ENCODE measurements at places on chromosomes 12 and 14.

DNA sequence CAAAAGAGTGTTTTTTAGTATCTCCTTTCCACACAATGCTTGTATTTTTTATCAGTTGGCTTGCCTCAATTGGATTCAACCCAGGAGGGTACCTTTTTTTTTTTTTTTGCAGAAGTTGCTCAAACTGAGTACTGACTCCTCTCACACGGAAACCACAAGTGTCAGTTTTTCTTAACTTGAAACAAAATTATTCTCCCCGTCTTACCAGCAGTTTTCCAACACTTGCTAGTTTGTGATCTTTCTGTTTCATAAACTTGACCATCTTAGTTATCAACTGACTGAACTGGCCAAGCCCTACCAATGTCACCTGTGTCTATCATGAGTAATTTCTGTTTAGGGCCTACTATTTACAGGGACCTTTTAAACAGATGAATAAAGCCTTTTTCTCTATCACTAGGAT lies 34.1 kb upstream of the ITPR2 start:
- H3K36me3 ChIP-seq = no peaks in the 10 kb centered on the region
- DNase-seq = no peak
- peaks cover 14% of the 10 kb centered on the region for H3K27me3 ChIP-seq

DNA sequence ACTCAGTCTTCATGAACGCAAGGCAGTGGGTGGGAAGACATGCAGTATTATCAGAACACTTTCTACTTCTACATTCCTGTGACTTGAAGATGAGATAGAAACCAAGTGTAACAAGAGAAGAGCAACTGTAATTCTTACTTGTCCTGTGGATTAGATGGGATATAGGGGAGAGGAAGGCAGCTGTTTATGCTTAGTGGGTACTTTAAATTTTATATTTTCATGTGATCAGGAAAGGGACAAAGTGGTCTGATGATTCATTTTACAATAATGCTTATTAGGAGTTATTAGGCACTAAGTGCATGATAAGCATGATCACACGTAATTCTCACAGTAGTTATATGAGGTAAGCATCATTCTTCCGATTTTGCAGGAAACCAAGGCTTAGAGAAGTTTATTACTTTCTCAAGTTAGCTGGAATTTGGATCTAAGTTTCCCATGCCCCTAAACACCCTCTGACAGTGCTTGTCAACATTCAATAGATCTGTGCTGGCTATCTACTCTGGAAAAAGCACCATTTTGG lies 52.7 kb downstream of the PTGER2 start:
- H3K27ac ChIP-seq = no peak overlapping the region
- H3K36me3 ChIP-seq = no peaks in the 10 kb centered on the region
- H3K27me3 ChIP-seq = no peaks in the 10 kb centered on the region

GRCh38 chr12:46751173-46751572 lies 74.6 kb downstream of the SLC38A4 start:
- H3K36me3 ChIP-seq = no peaks in the 10 kb centered on the region
- H3K27ac ChIP-seq = no peak overlapping the region
- DNase-seq = no peak
- H3K4me1 ChIP-seq = no peaks in the 10 kb centered on the region
- no peaks in the 10 kb centered on the region for H3K27me3 ChIP-seq

DNA sequence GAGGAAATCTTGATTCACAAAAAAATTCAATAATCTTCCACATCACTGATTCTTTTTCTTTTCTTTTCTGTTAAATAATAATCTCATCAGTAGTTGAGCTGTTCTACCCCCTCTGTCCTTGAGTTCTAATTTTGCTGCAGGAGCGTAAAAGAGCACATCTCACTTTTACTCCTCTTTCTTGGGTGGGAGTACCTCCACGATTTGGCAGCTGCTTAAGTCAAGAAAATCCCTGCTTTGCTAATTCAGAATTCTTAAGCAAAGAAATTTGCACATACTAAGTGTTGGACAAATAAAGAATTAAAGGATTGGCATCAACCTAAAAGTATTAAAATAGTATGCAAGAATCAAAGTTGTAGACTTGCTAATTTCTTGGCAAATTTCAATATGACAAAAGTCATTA lies 128.8 kb downstream of the PRKD1 start:
- no peaks in the 10 kb centered on the region for H3K36me3 ChIP-seq
- no peak overlapping the region for H3K4me3 ChIP-seq
- H3K4me1 ChIP-seq = no peaks in the 10 kb centered on the region
- no peak for DNase-seq

DNA sequence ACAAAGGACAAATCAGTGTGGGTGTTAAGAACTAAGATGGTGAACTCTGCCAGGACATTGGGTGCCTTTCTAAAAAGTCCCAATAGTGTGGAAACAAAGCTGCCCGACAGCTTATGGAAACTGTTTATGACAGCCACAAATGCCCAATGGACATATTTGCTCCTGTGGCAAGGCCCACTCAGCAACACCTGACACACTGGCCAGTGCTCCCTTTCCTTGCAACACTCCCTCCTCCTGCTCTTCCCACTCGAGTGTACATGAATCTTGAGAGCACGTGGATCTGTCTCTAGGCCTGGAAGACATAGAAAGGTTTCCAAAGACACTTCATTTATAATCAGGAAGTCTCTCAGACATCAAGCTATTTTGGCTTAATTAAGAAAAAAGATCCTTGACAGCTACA lies 14.2 kb upstream of the LRIG3 start:
- no peaks in the 10 kb centered on the region for H3K4me1 ChIP-seq
- DNase-seq = no peak
- no peak overlapping the region for H3K4me3 ChIP-seq

DNA sequence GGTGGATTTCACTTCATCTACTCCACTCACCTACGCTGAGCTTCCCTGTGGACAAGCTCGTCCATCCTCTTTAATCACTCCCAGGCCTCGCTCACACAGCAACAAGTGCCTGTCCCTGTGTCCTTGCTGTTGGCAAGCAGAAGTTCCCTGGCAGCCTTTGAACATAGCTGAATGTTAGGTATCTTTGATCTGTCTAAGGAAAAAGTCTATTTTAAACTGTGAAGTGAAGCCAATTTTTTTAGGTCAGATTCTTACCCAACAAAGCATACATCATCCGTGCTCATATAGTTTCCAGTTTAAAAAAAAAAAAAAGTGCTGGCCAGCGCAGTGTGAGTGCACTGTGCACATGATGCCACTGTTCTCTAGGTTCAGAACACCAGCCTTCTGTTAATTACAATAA lies 36.3 kb downstream of the PPP2R5C start:
- no peaks in the 10 kb centered on the region for H3K27me3 ChIP-seq
- DNase-seq = no peak
- no peak overlapping the region for H3K27ac ChIP-seq
- H3K4me1 ChIP-seq = no peaks in the 10 kb centered on the region

DNA sequence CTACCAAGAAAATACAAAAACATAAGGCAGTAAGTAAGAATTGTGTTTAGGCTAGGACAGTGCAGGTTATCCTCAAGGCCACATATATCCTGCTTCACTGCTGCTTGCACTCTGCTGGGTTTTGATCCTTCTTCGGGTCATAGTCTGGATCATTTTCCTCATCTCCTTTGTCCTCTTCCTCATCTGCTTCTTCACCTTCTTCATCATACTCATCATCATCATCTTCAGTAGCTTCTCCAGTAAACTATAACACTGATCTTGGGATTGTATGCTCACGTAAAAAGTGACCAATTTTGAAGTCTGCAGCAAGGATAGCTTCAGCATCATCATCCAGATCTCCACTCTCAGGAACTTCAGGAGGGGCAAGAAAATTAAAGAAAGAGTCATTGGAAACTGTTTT lies 29.4 kb downstream of the YARS2 start:
- no peaks in the 10 kb centered on the region for H3K4me1 ChIP-seq
- H3K36me3 ChIP-seq = peaks cover 89% of the 10 kb centered on the region
- no peaks in the 10 kb centered on the region for H3K27me3 ChIP-seq
- H3K27ac ChIP-seq = no peak overlapping the region

DNA sequence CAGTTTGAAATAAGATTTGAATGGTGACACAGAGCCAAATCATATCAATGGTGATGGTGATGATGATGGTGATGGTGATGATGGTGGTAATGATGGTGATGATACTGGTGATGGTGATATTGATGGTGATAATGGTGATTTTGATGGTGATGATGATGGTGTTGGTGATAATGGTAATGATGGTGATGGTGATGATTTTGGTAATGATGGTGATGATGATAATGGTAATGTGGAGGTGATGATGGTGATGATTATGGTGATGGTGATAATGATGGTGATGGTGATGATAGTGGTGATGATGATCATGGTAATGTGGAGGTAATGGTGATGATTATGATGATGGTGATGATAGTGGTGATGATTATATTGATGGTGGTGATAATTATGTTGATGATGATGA lies 311.9 kb upstream of the SFSWAP start:
- peaks cover 2% of the 10 kb centered on the region for H3K4me1 ChIP-seq
- H3K27me3 ChIP-seq = no peaks in the 10 kb centered on the region
- DNase-seq = no peak
- no peaks in the 10 kb centered on the region for H3K36me3 ChIP-seq

DNA sequence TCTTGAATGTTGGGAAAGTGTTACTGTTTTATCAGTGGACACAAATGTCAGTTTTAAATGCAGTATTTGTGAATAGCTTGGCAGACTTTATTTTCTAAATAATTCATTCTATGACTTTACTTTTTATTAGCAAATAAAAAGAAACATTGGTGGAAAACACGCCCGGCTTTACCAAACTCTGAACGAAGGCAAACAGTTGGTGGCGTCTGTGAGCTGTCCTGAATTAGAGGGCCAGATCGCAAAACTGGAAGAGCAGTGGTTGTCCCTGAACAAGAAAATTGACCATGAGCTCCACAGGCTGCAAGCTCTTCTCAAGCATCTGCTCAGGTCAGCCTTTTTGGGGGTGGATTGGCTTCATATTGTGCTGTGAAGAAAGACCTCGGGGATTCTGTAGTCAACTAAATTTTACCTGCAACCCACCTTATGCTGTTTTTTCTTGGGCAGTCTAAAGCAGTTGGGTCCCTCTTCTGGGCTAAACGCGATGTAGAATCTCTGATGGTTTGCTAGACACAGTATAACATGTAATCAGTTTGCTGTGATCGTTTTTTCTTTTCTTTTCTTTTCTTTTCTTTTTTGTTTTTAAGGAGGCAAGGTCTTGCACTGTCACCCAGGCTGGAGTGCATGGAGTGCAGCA lies 156.4 kb downstream of the ESR2 start:
- peaks cover 20% of the 10 kb centered on the region for H3K36me3 ChIP-seq
- H3K27ac ChIP-seq = no peak overlapping the region
- H3K4me3 ChIP-seq = no peak overlapping the region
- DNase-seq = no peak
- no peaks in the 10 kb centered on the region for H3K4me1 ChIP-seq

DNA sequence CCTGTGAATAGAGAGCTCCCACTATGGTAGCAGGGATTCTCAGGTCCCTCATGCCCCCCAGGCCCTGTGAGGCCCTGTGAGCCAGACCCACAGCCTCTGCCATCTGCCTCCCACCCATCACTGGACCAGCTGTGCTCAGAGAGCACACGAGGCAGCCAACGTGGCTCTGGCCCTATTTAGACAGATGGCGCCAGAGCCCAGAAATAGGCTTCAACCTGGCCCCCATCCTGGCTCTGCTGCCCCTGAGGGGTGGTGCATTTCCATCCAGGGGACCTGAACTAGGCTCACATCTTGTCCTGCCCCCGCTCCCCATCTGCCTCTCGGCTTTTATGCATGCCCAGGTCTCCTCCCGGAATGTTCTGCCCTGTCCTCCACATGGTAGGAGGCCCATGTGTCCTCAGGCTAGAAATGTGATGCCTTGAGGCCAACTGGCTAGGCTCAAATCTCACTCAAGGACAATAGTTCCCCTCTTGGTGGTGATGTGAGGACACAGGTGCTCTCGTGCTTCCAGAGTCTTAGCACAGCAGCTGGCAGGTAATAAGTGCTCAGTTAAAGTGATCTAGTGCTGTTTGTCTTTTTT lies 18.9 kb downstream of the TMEM63C start:
- H3K36me3 ChIP-seq = no peaks in the 10 kb centered on the region
- no peak for DNase-seq
- no peaks in the 10 kb centered on the region for H3K27me3 ChIP-seq
- H3K4me3 ChIP-seq = no peak overlapping the region

- no peaks in the 10 kb centered on the region for H3K36me3 ChIP-seq
- peaks cover 2% of the 10 kb centered on the region for H3K4me1 ChIP-seq
- H3K27me3 ChIP-seq = no peaks in the 10 kb centered on the region
- H3K27ac ChIP-seq = no peak overlapping the region
- H3K4me3 ChIP-seq = no peak overlapping the region
These were observed 1041.6 kb downstream of the BCL11B start for GRCh38 chr14:98230411-98230810.

GRCh38 chr14:80669426-80669825 lies 272.1 kb downstream of the CEP128 start:
- no peaks in the 10 kb centered on the region for H3K36me3 ChIP-seq
- no peak overlapping the region for H3K27ac ChIP-seq
- DNase-seq = no peak
- H3K4me1 ChIP-seq = no peaks in the 10 kb centered on the region
- no peaks in the 10 kb centered on the region for H3K27me3 ChIP-seq

- H3K4me3 ChIP-seq = no peak overlapping the region
- peaks cover 15% of the 10 kb centered on the region for H3K4me1 ChIP-seq
- no peak for DNase-seq
These were observed 84.3 kb upstream of the NCOR2 start for GRCh38 chr12:124651516-124652273.

GRCh38 chr12:93819050-93819491 lies 141.9 kb downstream of the CRADD start:
- H3K27ac ChIP-seq = no peak overlapping the region
- H3K4me1 ChIP-seq = no peaks in the 10 kb centered on the region

DNA sequence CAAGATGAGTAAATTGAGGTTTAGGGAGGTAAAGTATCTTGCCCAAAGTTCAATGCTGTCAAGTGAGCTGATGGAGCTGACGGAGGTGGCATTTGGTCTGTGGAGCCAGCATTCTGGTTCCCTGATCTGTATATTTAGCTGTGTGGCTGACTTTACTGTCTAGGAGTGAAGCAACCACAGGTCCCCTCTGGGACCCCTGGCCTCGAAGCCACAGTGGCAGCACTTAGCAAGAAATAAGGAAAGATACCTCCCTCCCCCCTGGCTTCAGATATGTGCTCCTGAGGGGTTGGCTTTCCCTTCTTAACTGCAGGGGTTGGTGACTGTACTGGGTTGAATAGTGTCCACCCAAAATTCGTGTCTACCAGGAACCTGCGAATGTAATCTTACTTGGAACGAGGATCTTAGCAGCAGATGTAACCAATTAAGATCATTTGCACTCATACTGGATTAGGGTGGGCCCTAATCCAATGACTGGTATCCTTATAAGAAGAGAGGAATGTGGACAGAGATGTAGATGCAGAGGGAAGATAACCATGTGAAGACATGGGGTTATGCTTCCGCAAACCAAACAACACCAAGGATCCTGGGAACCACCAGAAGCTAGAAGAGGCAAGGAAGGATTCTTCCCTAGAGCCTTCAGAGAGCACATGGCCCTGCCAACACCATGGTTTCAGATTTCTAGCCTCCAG lies 2.0 kb upstream of the ACVR1B start:
- no peak overlapping the region for H3K4me3 ChIP-seq
- no peak for DNase-seq
- peaks cover 18% of the 10 kb centered on the region for H3K27me3 ChIP-seq
- H3K4me1 ChIP-seq = peaks cover 16% of the 10 kb centered on the region
- peaks cover 5% of the 10 kb centered on the region for H3K36me3 ChIP-seq
- H3K27ac ChIP-seq = no peak overlapping the region

GRCh38 chr14:98976271-98976670 lies 295.7 kb downstream of the BCL11B start:
- no peak for DNase-seq
- H3K27me3 ChIP-seq = no peaks in the 10 kb centered on the region

- no peak overlapping the region for H3K27ac ChIP-seq
- DNase-seq = no peak
- H3K4me1 ChIP-seq = no peaks in the 10 kb centered on the region
- no peaks in the 10 kb centered on the region for H3K36me3 ChIP-seq
- no peaks in the 10 kb centered on the region for H3K27me3 ChIP-seq
These were observed 388.6 kb downstream of the CCDC91 start for GRCh38 chr12:28578833-28579252.

Data from neuronal stem cell (in vitro differentiated cells).